ENCODE measurements at places on chromosomes 1 and 21.

DNA sequence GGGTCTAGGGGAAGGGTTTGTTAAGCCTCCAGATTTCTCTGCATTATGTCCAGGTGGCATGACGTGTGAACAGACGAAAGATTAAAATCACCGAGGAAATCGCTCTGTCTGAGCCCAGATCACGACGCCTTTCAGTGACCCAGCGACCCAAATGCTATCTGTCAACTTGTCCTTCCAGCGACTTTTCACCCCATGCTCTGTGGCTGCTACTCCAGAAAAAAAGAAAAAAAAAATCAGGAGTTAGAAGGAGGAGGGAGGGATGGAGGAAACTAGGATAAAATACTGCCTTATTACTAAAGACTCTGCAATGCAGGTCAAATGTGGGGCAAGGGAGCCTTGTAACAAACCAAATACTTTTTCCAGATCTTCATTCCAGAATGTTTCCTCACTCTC is 352.0 kb downstream of the NUF2 start:
- no peak for DNase-seq

GRCh38 chr1:205914730-205915129 is 28.5 kb downstream of the SLC26A9 start:
- no peak for DNase-seq

DNA sequence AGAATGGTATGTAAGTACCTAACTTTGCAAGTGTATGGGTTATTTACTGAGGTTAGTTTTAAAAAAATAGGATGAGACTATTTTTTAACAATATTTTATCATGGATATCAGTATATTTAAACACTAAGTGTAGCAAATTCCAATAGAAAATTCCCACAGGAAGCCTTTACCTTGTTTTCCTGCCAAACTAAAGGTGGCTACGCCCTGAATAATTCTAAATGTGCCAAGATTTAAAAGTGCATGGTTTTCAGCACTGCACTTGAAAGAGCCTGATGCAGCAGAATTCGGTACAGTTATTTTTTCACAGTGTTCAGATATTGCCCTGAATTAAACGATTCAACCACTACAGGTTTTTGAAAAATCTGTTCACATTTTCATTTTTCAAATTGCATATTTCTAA is 1622.8 kb upstream of the B3GALT2 start:
- DNase-seq, result no peak

DNA sequence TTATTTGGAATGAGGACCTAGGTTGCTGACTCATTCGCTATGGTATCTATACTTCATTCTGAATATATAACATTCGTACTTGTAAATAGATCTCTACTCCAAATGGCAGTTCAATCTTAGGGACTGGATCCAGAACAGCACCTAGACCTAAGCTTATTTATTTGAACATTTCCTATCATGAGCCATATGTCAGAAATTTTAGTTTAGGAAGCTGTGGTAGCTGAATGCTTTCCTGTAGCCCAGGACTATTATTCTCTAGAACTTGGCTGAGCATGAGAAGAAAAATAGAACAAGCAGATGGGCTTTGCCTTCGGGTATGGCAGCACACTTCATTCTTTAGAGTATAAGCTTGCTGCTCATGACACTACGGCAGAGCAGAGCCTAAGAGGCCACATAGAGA is 1114.4 kb upstream of the B3GALT2 start:
- no peak for DNase-seq

GRCh38 chr1:230301822-230302221 is 124.3 kb downstream of the PGBD5 start:
- no peak for DNase-seq

GRCh38 chr1:47529520-47530098 is 91.8 kb downstream of the FOXD2 start:
- DNase-seq, result no peak

- DNase-seq, result no peak
Observed at GRCh38 chr1:9841460-9841859, 17.7 kb upstream of the CLSTN1 start.

DNA sequence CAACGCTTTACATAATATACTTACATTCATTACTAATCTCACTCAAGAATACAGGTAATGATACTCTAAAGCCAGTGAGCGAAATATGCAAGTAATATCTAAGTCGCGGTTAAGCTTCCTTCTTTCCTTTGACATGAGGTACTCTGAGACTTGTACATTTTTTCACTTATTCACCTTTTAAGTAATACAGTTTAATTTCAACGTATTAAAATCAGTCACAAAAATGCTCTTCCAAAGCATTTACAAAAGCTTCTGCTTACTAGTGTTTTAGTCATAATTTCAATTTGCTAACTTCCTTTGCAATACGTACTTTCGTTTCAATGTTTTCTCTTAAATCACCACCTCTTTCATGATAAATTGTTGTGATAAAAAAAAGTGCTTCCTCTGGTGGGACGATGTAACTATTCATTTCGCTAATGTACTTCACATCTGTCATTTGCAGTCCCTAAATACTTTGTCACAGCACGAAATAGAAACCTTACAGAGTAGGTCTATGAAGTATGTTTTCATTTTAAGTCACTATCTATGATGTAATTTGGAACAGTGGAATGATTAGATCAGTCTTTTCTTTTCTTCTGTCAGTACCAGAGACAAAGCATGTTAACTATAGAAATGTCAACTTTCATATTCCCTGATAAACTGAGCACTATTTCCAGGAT is 34.0 kb upstream of the ADGRL4 start:
- no peak for DNase-seq

- no peak for DNase-seq
Observed at GRCh38 chr1:154166207-154166606, 11.3 kb upstream of the NUP210L start.

GRCh38 chr21:42207426-42207825 is 11.5 kb upstream of the ABCG1 start:
- no peak for DNase-seq

- no peak for DNase-seq
Observed at GRCh38 chr1:88877382-88877825, 14.0 kb downstream of the GTF2B start.

GRCh38 chr1:192538407-192539296 is 36.9 kb upstream of the RGS1 start:
- no peak for DNase-seq

- DNase-seq, result no peak
Observed at GRCh38 chr1:10196976-10197375, 13.4 kb upstream of the KIF1B start.

DNA sequence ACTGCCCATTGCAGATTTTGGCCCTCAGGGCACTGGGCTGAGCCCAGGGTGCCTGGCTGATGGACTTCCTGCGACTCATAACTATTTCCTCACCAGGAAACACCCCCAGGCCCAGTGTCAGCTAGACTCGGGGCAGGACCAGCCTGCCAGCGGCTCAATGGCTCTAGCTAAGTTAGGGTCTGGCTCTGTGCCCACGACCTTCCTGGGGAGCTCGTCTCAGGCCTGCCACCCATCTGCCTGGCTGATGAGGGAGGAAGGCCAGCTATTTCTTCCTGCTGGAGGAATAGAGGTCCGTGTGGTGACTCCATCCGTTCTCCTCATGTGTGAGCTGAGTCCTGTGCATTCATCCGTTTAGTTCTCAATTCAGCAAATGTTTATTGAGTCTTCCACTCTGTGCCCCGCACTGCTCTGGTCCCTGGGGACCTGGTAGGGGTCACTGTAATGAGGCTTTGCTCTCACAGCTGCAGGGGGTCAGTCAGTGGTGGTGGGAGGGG is 44.5 kb downstream of the KIRREL1 start:
- DNase-seq, result no peak

DNA sequence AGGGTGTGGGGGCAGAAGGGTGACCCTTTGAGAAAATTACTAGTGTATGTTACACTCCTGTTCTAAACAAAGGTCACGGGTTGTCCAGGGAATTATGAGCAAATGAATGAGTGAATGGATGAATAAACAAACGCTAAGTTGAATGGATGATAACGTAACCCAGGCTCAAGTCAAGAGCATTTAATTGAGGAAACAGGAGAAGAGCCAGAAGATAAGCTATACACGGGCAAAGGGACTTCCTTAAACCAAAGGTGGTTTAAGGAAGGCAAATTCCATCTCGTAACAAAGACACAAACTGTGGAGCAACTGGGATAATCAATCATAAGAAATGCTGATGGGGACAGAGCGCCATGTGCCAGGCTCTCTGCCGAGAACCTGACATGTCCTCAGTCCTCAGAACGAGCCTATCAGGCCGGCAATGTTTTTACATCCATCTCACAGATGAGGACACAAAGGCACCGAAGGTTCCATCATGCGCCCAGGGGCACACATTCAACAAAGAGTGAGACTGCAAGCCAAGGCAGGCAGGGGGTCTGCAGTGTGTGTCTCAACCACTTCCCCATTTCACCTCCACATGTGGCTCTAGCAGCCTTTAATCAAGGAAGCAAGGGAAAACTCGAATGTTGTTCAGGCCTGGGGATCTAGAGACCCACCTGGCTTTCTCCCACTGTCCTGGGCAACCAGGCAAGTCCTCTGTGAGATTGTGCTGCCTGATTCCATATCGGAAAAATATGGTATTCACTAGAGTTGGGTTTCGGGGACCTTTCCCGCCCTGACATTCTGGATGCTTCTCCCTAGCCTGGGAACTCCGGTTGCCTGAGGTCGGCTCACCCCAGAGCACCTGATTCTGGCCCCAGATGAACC is 126.8 kb upstream of the EDN2 start:
- DNase-seq, result no peak
